ENCODE measurements at places on chromosomes 16 and 17.

- DNase-seq: no peak
These were observed 163.8 kb downstream of the TOX3 start for GRCh38 chr16:52383119-52383518.

DNA sequence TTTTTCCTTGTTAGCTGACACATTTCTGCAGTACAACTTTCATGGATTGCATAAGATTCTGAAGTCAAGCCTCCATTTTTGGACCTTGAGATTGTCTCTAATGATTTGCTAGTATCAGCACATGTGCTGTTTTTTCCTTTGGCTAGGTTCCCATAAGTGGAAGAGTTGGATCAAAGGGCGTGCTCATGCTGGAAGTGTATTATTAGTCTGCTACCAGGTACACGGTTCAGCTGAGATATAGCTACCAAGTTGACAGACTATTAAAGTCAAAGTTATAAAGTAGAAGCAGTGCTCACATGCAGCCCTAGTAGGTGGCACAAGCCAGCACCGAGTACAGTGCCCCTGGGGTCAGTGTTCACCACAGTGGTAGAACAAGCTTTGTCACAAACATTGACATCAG, 3.2 kb downstream of the FAHD1 start:
- no peak for DNase-seq

DNA sequence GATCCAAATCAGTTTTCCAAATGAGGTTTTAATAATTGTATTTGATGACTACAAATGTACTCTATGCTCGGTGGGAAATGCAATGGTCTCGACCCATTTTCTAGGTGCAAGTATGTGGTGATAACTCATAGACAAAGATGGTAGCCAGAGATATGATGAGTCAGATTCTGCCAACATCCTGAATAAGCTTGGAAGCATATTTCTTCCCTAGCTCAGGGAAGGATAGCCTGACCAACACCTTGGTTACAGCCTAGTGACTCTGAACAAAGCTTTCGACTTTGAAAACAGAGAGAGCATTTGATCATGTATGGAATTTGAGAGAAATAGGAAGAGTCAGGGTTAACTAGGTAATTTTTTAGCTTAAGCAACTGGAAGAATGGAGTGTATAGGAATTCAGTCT, 128.3 kb upstream of the MYOCD start:
- DNase-seq: no peak

DNA sequence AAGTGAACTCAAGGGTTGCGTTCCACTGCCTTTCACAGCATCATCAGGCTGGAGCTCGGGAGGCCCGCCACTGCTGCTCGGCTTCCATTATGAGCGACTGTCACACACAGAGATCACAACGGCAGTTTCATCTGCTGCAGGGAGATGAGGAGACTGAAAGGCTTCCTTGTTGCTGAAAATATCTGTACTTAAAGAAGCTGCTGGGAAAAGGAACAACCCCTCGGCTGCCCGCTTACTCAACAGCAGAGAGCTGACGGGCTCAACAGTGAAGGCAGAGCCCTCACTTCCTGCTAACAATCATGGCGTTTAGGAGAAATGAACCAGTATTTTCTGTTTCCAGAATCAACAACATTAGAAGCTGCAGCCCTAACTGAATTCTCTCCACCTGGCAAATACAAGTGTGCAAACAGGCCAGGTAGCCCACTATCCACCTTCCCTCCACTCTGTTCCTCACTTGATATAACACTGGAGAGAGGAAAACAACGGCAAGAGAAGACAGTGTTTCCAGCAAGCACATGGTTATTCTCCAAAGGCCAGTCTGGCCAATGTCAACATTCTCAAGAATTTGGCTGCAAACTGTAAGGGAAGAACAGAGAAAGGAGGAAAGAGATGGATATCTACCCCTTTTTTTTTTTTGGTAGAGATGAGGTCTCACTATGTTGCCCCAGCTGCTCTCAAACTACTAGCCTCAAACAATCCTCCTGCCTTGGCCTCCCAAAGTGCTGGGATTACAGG, 33.7 kb downstream of the MBTPS1 start:
- no peak for DNase-seq

DNA sequence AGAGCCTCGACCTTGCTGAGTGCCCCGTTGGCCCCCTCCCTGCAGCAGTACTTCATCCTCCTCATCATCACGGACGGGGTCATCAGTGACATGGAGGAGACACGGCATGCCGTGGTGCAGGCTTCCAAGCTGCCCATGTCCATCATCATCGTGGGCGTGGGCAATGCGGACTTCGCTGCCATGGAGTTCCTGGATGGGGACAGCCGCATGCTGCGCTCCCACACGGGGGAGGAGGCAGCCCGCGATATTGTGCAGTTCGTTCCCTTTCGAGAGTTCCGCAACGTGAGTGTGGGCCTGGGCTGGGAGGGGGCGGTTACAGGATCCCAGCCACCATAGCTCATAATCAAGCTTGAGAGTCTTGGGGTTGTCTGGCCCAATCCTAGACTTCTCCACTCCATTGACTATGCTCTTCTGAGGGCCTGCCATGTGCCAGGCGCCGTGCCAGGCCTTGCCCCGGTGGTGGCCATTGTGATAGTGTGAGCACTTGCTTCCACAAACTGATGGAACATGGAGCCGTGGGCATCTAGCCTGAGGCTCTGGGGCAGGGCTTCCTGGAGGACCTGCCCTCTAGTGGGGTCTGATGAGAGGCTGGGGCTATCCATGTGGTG, 39.7 kb downstream of the PSME3IP1 start:
- DNase-seq: no peak

GRCh38 chr17:34886831-34887230, 74.4 kb downstream of the CCT6B start:
- no peak for DNase-seq

GRCh38 chr16:57474671-57475661, 11.3 kb downstream of the DOK4 start:
- no peak for DNase-seq

GRCh38 chr16:4556112-4556511, at the start of gene C16orf96:
TSS of gene C16orf96 (plus strand) at chr16:4556340. CDS start at chr16:4556490, 150 bp downstream.
- no peak for DNase-seq
